ENCODE measurements at places on chromosomes 6 and 20.

- no peak for DNase-seq
Observed at GRCh38 chr20:15374682-15375081, 1037.3 kb upstream of the FLRT3 start.

DNA sequence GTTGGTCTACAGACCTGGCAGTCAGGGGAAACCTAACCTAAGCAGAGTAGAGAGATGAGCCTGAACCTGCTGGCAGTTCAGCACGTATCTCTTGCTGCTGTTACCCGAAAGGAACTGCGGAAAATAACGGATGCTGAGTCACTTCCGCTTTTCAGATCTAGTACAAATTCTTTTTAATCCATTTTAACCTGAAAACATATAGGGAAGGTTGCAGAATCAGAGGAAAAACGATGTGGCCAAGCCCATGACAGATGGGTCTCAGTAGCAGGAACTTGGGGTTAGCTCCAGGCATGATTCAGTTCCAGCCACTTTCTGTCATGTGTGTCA is 351.9 kb upstream of the PRND start:
- no peak for DNase-seq

DNA sequence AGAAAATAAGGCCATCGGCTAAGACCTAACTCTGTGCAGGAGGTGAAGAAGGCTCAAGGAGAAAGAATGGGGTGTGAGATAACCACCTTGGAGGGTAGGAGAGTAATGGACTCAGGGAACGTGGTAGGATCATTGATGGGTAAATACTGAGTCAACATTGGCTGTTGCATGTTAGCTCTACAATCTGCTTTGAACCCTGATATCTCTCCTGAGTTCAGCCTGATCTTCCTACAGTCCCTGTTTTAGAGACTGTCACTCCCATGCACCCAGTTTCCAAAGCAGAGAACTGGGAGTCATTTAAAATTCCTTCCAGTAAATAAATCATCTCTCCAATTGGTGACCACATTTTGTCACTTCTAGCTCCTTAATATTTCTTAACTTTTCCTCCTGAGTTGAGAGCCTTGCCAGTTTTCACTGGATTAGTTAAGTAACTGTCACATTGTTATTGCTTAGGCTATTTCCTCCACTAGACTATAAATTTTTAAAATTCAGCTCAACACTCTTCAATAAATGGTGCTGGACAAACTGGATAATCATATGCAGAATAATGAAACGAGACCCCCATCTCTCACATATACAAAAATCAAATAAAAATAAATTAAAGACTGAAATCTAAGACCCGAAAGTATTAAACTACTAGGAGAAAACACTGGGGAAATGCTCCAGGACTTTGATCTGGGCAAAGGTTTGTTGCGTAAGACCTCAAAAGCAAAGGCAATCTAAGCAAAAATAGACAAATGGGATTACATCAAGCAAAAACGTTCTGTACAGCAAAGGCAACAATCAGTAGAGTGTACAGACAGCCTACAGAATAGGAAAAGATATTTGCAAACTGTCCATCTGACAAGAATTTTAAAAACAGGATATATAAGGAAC is 138.9 kb upstream of the TMEM170B start:
- DNase-seq = no peak

DNA sequence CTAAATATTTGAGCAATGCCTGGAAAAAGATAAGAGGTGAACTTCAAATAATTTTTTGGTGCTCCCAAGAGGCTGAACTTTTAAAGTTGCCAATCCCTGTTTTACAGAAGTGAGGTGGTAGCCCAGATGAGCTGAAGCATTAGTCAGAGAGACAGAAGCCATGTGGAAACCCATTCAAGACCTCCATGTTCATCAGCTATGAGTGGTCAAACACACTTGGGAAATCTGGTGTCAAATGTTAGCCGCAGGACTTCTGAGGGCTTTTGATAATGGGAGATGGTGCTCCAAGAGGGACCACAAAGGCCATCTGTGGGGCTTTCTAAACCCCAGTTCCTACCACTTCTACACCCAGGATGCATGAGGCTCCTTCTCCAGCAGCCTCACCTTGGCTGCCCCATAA is 77.5 kb upstream of the MRPS10 start:
- DNase-seq = no peak

GRCh38 chr6:114085211-114085610 is 114.3 kb upstream of the HDAC2 start:
- no peak for DNase-seq

DNA sequence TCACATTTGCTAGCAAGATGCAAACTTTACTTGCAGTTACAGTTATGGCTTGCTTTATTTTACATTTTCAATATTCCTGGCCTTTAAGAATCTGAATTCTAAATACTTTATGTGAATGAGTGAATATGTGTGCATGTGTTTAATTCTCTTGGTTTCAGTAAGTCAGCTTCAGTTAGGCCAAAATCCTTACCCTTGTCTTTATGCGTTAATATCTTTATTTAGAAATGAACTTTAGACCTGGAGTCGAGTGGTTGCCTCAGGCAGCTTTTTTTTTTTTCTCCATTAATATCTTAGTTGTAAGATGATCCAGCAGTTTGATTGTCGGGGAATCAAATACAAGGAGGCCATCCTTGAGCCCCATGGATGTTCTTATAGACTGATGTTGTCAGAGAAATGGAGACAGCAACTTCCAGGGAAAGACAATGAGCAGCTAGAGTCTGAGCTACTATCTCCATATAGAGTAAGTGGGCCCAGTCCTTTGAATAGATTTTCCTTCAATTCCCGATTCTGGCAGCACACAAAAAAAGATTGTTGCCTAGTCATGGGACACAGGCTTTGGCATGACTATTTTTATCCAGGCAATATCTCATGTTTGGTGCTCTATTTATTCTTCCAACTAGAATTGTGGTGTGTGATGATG is 398.0 kb downstream of the DHX35 start:
- no peak for DNase-seq

DNA sequence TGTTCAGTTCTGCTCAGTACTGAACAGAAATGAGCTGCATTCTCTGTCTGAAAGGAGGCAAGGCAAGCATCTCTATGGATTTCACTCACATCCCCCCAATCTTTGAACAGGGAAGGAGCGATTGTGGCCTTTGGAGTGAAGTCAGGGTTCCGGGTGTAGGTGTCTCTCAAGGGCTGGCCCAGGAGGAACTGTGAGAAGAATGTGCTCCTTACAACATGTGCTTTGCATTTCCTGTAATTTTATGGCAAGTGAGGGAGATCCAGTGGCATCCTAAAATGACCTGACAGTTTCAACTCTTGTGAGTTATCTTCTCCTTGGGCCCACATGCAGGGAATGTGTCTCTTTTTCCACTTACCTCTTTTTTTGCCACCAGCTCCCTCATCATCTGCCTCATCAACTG is 63.0 kb upstream of the RIN2 start:
- DNase-seq = no peak

GRCh38 chr6:47157653-47158219 is 115.6 kb upstream of the ADGRF1 start:
- DNase-seq = no peak

DNA sequence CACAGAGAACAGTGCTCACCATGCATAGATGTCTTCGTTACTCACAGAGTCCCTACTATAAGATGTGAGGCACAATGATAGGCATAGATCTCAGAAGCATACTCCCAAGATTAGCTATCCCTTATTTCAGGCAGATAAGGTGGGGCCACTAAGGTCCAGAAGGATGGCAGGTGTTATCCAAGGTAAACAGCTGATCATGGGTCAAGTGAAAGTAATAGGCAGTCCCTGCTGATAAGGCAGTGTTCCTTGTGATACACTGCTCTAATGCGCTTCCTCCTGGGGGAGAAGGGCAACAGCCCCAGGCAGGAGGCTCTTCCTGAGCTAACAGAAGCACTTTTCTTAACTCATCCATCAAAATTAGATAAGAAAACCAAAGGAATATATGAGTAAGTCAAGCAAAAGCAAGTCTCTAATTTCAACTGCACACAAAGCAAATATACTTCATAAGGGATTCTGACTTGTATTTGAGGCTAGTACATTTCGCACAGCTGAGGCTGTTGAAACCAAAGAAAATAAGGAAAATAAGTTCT is 42.2 kb downstream of the METTL24 start:
- no peak for DNase-seq

DNA sequence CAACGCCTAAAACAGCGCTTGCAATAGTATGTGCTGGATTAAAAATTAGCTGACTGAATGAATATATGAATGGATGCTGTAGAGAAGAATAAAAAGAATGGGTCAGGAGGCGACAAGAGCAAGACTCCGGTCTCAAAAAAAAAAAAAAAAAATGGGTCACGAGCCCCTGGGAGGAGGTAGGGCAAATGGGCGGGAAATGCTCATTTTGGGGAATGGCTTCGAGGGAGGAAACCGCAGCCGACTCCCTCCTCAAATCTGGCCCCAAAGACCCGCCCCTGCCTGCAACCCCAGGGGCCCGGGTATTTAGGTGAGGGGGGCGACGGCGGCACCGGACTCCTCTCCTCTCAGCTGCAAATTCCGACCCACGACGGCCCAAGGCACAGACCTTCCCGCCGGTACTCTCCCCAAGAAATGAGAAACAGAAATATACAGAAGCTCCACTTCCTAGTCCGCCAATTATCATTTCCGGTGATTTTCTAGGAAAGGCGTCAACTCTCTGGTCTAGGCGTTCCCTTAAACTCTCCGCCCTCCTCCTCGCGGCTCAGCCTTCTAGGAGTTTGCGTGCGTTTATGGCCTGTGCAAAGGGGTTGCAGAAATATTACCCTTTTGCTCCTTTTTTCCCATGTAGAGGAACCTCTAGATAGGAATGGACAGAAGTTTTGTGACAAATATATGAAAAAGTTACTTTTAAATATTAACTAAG is at the start of gene ZNF311:
TSS of gene ZNF311 (minus strand) at position 133 of the 703 bp plus-strand sequence. CDS start 1,361 bp downstream, outside the sequence.
- no peak for DNase-seq

GRCh38 chr6:51953246-51953645 is 134.2 kb downstream of the PKHD1 start:
- no peak for DNase-seq

DNA sequence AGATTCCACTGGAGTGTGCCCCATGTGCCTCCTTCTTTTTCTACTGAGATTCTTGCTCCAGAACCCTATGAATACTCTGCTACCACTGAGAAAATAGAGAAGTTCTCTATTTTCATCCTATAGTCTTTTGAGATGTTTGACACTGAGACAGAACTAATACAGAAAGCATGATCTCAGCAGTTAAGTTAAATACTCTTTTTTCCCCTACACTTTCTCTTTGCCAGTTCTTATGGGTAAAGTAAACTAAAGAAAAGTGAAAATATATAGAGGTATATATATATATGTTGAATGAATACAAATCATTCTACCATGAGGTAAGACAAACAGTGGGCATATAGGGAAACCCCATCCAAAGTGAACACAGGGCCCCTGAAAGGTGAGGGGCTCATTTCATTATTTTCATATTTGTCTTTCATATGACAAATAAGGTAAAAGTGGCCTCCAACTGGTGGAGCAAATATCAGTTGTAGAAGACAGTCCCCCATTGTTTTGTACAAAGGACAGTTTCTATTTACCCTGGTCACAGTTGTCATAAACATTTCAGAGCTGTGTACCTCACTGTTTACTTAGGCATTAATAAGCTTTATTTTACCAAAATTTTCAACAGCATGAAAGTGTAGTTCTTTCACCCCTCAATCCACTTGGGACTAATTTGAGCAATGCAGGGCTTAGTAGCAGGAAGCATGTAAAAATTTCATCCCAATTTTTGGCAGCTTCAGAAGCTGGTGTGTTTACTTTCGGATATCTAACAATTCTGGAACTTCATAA is 188.3 kb upstream of the MARCKS start:
- no peak for DNase-seq

DNA sequence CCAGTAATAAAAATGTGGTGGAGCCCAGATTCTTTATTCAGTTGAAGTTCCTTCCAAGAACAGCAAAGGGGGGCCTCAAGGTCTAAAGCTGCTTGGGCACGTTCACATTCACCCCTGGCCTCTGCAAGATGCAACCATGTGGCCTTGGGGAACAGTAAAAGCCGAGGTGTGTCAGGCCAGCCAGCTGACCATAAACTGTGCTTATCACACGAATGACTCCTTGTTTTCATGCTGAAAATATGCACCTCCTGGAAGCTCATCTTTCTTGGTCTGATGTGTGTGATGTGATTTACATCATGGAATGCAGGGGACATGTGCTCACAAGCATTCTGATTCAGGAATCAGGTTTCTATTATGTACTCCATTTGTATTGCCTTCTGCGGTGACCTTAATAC is 211.6 kb upstream of the MARCKS start:
- peak; percentile 83 for DNase-seq
